ENCODE measurements at places on chromosomes 11 and 22.
A peak's percentile ranks its signal among the peaks of the same experiment; 100 is the strongest.

GRCh38 chr22:24003887-24004286 is 1.4 kb downstream of the GSTT4 start:
- no peak for DNase-seq

DNA sequence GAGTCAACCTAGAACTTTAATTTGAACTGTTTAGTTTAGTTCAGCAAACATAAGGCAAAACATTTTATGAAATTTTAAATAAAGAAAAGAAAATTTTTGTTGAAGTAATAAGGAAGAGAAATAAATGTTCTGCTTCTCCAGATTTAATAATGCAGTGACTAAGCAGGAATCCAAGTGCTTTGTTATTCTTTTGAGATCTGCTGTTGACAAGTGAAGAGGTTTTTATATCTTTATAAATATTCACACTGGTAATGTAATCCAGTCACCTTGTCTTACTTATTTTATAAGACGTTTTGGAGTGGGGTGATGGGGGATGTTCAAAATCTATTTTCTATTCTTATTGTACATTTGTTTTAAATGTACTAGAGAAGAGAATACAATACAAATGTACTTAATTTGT is 725.9 kb upstream of the CCDC179 start:
- no peak for DNase-seq

DNA sequence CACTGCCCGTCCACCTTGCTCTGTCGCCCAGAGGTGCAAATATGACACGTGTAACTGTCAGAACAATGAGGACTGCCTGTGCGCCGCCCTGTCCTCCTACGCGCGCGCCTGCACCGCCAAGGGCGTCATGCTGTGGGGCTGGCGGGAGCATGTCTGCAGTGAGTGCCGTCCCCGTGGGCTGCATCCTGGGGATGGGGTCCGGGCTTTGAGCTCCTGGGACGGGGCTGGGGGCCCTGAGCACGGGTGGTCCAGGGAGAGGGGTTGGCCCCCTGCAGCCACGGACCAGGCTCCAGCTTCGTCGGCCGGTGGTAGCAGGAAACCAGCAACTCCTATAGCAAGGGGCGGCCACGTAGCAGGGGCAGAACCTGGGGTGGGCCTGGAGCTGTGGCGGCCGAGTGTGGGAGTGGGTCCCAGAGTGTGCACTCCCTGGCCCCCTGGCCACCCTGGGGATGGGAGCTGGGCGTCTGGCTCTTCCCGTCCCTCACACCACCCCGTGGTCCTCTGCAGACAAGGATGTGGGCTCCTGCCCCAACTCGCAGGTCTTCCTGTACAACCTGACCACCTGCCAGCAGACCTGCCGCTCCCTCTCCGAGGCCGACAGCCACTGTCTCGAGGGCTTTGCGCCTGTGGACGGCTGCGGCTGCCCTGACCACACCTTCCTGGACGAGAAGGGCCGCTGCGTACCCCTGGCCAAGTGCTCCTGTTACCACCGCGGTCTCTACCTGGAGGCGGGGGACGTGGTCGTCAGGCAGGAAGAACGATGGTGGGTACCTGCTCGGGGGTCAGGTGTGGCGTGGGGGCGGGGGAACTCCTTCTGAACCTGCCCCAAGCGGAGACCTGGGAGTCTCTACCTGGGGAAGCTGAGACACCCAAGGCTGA is 10.1 kb downstream of the MUC2 start:
- no peak for DNase-seq

DNA sequence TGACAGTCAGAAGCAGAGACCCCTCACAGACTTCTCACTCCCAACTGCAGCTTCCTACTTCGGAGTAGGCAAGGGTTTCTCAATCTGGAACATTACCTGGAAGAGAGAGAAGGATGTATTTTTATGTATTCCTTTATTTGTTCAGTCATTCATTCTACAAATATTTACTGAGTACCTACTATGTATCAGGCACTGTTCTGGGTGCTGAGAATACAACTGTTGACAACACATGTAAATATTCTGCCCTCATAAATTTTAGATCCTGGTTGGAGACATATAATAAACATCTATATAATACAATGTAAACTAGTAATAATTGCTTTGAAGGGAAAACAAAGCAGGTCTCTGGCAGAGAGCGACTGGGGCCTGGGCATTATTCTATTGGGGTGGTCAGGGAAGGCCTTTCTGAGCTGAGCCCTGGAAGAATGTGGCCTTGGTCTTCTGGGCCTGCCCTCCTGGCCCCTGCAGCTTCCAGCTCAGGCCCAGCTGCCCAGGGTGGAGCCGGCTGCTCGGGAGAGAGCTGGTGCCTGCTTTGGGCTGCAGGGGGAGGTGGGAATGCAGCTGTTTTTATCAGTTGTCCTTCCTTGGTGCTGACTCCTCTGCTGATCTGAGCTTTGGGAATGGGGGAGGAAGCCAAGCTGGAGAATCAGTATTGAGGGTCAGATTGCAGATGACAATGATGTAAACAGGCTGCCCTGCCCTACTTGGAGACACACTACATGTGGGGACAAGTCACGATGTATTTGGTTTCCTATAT is 46.8 kb downstream of the PKNOX2 start:
- DNase-seq, result no peak

DNA sequence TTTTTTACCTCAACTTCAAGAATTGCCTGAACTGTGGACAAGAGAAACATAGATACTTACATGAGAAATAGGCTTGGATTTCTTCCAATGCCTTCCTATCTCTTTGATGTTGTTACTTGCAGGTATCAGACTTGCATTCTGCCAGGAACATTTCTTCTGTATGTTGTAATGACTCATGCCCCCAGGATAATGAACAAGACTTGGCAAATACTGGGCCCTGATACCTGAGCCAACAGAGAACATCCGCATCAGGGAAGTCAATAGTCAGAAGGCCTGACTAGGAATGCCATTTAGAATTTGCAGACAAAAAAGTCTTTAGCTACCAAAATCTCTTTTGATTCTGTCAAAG is 273.7 kb upstream of the KIRREL3 start:
- DNase-seq, result no peak

GRCh38 chr11:78081583-78081982 is 1.9 kb upstream of the NDUFC2 start:
- peak; percentile 54 for DNase-seq

- no peak for DNase-seq
These were observed 428 bp downstream of the SCN3B start for GRCh38 chr11:123653827-123654565.

DNA sequence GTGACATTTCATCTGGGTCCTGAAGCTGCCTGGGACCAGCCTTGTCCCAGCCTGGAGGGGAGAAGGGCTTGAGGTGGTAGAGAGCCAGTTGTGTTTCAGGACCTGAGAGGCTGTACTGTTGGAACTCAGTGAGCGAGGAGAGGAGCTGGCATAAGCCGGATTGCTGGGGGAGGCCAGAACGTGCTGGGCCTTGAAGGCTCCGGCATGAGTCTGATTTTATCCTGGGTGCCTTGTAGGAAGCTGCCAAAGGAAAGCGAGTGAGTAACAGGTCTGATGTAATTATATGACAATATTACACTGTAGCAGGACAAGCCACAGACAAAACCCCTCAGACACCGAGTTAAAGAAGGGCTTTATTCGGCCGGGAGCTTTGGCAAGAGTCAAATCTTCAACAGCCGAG is 17.2 kb downstream of the AP2A2 start:
- no peak for DNase-seq

DNA sequence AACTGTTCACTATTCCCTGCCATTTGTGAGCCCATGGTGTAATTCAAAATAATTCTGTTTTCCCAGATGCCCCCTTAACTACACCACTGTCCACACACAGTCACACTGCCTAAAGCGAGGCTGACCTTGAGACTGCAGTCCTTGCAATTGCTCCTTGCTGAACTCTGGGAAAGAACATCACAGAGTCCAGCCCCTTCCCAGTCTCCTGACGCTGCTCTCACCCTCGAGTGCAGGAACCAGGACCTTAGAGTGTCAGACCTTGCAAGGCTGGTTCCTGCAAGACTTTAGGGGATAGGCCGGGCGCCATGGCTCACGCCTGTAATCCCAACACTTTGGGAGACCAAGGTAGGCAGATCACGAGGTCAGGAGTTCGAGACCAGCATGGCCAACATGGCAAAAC is 33.6 kb downstream of the AHNAK start:
- no peak for DNase-seq

DNA sequence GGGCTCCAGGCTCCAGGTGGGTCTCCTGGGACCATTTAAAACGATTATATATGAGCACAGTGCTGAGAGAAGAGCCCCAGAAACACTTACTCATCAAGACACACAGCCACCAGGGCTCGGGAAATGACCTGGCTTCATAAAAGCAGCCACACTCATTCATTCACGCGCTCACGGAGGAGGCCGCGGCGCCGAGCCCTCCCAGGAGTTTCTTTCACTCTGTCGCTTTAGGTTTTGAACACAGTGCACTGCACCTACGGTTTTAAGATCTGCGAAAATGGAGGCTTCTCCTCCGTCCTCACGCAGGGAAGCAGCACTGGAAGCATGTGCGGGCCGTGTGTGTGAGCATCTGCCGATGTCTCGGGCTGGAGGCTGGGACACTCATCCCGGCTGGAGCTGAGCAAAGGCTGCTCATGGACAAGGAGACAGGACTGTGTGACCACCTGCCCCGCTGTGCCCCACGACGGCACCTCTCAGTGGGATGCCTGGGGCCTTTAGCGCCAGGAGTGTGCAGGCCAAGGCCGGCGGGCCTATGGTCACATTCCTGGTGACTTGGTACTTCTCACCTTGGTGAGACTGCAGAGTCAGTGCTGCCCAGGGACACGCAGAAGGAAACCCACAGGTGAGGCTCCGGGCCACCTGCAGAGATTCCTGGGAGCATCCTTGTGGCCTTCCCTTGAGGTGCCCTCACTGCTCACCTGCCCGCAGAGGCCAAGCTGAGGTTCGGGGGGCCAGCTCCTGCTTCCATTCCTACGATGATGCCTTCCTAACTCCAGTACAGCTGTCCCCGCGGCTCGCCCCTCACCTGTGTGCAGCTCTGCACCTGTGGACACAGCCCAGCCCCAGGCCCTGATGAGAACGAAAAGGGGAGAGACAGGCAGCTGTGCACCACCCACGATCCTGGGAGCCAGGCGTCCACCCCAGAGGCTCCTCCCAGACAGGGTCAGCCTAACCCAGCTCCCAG is 872.0 kb downstream of the BRD1 start:
- DNase-seq, result no peak

DNA sequence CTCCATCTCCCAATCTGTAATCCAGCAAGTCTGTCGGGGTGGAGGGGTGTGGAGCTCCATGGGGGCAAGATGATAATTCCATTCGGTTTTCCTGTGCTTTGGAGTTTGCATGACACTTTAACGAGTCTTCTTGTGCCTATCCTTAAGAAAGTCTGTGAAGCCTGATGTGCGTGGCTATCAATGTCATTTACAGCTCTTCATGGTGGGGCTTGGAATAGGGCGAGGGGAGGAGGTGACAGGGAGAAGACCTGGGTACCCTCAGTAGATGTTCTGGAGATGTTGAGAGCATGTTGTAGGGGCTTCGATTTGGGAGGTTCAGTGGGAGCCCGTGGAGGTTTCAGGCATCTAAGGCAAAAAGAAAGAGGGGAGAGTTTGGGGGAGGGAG is 579 bp upstream of the PHLDB1 start:
- no peak for DNase-seq

DNA sequence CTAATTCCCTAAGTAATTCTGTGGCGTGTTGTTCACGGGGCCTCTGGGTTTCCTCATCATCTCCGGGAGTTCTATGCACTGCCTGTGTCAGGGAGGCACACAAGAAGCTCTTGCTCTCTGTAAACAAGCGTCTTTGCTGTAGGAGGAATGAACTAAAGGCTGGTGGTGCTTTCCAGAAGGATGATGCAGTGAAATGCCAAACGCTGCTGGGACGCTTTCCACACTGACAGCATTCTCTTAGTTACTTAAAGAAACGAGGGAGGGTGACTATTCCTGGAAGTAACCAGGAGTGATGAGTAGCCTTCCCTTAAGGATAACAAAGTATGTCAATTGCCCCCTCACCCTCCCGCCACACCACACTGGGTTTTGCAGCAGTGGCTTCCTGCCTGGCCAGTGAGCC is 38.5 kb upstream of the NUP50 start:
- no peak for DNase-seq

GRCh38 chr11:1323774-1324173 is 14.3 kb upstream of the TOLLIP start:
- DNase-seq, result peak; percentile 5

DNA sequence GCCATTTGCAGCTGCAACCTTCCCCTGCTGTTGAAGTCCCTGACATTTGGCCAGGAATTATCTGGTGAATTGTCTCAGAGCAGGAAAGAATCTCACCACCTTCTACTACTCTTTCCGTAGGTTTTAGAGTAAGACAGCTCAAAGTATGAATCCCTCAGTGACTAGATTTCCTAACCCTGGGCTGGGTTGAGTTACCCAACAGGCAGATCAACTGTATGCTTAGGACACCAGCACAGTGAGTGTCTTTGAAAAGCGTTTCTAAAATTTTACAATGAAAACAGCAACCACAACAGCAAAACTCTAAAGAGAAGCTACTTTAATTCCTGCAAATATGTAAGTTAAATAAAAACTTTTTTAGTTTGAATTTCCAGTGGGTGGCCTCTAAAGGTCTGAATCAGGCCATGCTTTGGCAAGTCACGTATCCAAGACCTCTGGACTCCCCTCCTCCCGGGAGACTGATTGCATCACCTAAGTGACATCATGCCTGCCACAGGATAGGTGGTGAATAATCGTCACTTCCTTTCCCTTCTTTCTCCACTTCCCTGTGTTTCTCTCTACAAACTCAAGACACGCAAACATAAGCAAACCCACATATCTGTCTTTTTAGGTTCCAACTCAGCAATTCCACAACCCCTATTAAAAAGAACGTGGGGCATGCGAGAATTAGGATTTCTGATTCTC is 7.8 kb downstream of the OR8B12 start:
- no peak for DNase-seq

- no peak for DNase-seq
These were observed 55.9 kb downstream of the KCNC1 start for GRCh38 chr11:17790453-17790852.

GRCh38 chr11:32003335-32003734 is 87.5 kb upstream of the RCN1 start:
- DNase-seq, result no peak

GRCh38 chr11:33320016-33320813 is 63.0 kb downstream of the HIPK3 start:
- DNase-seq, result no peak

DNA sequence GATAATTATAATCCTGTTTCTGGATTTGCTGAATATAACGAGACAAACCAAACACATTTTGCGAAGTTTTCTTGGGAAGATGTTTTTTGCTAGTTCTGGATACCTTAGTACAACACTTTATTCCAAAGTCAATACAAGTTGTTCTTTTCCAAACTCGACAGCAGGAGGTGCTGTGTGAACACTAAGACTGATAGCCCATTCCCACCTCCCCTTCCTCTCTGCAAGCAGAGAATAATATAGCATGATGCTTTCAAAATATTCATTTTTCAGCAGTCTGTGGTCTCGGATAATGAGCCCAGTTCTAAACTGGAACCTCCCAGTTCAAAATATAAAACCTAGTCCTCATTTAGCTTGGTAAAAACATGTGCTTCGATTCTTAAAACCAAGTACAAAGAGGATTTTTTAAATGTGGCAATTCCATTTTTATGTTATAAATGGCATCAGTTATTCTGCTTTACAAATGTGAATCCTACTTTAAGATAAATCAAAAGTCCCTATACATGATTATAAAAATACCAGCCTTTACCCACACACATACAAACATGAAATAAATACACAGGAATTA is 129.1 kb downstream of the DCDC1 start:
- no peak for DNase-seq

All from CD8-positive, alpha-beta T cell (primary cell).